Coronary artery (tissue), 2 donors: ENCODE measurements at places on chromosomes 7 and 10.

DNA sequence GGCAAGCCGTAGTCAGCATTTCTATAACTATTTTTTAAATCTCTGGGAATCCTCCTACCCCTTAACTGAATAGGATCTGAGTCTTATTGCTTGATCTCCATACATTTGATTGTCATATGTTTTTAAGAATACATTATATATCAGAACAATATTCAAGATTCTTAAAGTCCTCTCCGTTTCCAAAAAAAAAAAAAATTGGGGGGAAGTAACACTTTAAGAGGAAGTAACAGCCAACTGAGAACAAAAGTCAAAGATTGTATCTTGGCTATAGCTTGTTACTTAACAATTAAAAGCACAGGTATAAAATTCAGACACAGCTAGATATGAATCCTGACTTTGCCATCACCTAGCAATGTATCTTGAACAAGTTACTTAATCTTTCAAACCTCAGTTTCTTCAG, 169.9 kb upstream of the ADO start:
- DNase-seq, result no peak

DNA sequence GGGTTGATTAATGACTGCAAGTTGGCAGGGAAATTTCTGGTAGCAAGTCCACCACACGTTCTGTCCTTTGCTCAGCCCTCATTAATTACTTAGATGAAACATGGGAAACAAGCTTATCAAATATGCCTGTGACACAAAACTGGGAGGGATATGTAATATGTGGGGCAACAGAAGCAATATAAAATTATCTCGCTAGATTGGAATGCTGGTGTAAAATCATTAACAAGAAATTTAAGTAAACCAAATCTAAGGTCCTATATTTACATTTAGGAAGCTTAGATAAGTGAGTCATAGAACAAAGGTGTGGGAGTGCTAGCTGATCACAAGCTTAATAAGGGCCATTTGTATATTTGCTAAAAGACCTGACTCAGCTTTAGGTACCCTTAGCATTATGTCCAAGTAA, 23.5 kb downstream of the TRPV5 start:
- DNase-seq, result no peak

DNA sequence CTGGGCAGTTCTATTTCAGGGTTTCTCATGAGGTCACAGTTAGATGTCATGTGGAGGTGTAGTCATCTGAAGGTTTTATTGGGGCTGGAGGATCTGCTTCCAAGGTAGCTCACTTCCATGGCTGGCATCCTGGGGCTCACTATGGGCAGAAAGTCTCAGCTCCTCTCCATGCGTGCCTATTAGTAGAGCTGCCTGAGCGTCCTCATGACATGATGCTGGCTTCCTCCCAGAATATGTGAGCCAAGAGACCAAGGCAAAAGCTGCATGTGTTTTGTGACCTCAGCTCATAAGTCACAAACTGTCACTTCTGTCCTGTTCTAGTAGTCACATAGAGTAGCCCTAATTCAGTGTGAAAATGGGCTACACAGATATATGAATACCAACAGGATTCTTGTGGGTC, 524.4 kb downstream of the SUGCT start:
- DNase-seq, result no peak

DNA sequence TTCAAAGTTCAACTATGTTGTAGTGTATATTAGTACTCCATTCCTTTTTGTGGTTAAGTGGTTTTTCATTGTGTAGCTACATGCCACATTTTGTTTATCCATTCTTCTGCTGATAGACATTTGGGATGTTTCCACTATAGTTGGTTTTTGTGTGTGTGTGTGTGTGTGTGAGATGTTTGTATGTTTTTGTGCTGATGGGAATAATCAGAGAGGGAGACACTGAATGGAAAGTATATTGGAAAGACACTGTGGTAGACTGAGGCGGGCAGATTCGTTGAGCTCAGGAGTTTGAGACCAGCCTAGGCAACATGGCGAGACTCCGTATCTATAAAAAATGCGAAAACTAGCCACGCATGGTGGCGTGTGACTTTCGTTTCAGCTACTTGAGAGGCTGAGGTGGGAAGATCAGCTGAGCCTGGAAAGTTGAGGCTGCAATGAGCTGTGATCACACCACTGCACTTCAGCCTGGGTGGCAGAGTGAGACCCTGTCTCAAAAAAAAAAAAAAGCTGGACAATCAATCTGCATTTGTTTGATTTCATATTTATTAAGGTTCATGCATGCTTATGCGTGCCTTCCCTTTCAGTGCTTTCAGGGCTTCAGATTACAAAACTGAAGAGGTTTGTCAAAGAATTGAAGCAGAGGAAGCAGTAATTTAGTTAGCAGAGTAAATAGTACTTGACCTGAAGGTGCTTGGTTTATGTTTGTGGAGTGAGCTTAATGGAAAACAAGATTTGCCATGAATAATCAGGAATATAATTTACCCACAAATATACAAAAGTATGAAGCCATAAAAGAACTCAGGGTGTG, 14.7 kb downstream of the SEC24C start:
- DNase-seq, result no peak

- no peak for DNase-seq
Measured at GRCh38 chr7:43244232-43244631, 131.8 kb downstream of the HECW1 start.

DNA sequence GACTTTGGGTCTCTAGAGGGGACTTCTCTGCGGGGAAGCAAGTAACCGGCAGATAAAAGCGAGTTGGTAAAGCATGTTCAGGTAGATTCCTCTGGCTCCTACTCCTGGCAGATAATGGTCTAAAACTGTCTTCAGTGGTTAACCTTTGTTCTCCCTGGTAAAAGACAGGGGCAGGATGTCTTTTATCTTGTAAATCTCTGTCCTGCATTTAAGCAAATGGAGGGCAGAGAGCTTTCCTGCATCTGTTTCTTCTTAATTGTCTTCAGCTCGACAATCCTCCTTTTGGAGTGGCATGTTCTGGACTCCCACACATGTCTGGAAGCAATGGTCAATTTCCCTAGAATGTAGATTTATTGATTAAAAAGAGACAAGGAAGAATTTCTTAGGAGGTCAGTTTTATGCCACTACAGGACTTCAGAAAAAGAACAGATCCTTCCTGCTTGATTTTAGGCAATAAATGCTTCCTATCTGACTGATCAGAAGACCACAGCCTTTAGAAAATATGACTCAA, 16.6 kb downstream of the C7orf33 start:
- no peak for DNase-seq

DNA sequence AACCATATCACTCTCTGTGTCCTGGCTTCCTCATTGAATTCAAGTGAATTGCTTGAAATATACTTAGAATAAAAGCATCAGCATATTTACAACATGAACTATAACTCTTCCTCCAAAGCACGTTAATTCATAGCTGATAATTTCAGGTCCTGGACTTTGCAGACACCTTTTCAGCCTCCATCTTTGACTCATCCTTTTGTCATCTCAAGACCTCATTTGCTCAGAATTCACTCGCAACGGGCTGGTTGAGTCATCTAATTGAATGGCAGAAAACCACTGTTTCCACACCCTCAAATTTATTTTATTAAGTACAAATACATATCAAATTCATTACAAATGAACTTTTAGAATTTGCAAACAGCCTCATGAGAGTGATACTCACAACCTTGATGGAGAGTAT, 545.7 kb downstream of the GATA3 start:
- DNase-seq, result no peak

- no peak for DNase-seq
Measured at GRCh38 chr10:45282061-45282460, 33.3 kb downstream of the OR13A1 start.

- no peak for DNase-seq
Measured at GRCh38 chr7:158558816-158559215, 28.8 kb downstream of the PTPRN2 start.

GRCh38 chr7:118312051-118312450, 87.5 kb downstream of the ANKRD7 start:
- no peak for DNase-seq

DNA sequence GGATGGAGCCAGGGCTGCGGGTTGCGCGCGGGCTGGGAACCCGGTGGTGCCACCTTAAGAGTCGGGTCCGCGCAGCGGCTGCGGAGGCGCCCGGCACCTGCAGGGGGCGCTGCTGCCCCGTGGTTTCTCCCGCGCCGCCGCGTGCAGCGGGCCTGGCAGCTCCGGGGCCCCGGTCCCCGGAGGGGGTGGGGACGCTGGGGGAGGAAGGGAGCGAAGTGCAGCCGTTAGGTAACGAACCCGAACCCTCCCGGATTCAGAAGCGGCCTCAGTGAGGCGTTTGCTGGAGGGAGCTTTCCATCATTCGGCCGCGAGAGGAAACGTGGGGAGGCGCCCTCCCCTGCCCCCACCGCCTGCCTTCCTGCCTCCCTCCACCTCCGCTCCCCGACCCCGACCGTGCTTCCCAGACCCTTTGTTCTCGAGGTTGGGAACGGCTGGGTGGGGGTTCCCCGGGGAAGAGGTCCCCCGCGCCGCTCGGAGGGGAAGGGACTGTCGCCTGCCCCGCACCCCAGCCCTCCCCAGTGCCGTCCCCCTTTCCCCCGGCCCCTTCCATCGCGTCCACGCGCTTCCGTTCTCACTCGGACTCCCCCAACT, 29.6 kb downstream of the SKIDA1 start:
- DNase-seq, result peak; percentile 85

- DNase-seq, result no peak
Measured at GRCh38 chr10:109126016-109126415, 797.3 kb downstream of the XPNPEP1 start.

DNA sequence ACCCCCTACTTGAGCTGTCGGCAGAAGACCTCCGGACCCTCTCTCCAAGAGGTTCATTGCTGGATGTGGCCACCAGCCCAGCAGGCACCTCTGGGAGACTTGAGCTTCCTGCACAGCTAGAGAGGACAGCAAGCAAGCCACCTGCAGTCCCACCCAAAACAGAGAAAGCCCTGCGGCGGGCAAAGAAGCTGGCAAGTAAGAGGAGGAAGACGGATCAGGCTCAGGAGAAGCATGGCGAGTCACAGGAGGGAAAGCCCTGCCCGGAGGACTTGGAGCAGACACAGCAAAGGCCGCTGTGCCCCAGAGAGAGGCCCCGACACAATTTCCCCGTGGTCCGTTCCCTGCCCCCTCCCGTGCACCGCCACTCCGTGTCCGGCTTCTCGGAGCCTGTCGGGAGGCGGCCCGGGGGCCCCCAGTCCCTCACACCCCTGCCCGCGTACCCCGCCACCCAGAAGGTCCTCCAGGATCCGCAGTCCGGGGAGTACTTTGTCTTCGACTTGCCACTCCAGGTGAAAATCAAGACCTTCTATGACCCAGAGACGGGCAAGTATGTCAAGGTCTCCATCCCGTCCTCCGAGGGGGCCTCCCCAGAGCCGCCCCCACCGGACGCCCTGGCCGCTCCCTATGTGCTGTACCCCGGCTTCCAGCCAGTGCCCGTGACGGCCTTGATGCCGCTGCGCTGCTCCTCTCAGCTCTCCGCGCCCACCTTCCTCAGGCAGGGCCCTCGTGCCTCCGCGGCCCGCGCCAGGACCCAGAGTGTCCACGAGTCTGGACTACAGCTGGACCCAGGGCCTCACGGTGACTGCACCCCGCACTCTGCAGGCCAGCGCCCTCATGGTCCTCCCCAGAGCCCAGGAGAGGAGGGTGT, 27.2 kb downstream of the C10orf71 start:
- peak; percentile 69 for DNase-seq

DNA sequence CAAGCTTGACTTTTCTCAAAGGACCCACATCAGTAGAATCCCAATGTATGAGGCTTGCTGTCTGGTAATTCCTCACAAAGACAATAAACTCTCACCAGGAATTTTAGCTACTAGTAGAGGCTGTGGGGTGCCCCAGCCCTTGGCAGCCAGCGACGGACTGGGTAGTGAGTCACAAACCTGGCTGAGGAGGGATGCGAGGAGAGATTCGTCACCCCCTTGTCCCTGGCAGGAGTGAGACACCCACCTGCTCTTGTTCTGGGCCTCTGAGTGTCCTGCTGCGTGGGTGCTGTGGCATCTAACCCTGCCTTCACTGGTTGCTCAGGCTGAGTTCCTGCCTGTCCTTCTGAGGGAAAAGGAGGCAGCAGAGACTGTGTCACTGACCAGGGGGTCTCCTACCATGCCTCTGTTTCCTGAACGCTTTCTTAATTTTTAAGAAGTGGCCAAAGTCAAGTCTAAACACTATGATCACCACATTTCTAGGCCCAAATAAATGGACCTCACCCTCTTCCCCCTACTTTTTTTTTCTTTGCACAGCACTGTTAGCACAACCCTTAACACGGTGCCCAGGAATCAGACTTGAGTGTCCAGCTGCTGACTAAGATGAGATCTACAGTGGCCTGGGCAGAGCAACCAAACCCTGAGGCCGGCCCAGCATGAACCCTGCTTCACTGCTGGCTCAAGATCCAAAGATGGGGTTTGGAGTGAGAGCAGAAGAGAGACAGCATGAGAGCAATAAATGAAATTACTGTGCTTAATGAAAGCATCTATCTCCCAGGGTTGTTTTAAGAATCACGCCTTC, 146.4 kb downstream of the ANLN start:
- no peak for DNase-seq

GRCh38 chr10:92655426-92655825, 34.3 kb upstream of the HHEX start:
- no peak for DNase-seq

DNA sequence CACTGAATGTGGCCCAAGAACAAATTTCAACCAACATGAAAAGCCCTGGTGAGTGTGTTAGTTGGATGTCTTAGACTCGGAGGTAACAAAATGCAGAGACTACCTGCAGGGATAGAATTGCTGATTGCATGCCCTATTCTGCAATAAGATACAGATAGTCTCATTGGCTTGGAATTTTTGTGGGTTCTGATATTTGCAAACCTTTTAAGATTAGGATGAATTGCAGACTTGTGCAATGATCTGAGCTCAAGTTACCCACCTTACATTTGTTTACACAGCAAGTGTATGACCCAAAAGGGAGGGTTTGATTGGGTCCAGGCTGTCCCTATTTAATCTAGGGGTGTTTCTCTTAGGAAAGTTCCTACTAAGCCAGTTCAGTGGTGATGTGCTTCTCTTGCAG, 45.4 kb downstream of the GPR37 start:
- no peak for DNase-seq

- DNase-seq, result no peak
Measured at GRCh38 chr10:122561212-122561611, 658 bp downstream of the DMBT1 start.
